ENCODE measurements at places on chromosomes 7 and 10.

DNA sequence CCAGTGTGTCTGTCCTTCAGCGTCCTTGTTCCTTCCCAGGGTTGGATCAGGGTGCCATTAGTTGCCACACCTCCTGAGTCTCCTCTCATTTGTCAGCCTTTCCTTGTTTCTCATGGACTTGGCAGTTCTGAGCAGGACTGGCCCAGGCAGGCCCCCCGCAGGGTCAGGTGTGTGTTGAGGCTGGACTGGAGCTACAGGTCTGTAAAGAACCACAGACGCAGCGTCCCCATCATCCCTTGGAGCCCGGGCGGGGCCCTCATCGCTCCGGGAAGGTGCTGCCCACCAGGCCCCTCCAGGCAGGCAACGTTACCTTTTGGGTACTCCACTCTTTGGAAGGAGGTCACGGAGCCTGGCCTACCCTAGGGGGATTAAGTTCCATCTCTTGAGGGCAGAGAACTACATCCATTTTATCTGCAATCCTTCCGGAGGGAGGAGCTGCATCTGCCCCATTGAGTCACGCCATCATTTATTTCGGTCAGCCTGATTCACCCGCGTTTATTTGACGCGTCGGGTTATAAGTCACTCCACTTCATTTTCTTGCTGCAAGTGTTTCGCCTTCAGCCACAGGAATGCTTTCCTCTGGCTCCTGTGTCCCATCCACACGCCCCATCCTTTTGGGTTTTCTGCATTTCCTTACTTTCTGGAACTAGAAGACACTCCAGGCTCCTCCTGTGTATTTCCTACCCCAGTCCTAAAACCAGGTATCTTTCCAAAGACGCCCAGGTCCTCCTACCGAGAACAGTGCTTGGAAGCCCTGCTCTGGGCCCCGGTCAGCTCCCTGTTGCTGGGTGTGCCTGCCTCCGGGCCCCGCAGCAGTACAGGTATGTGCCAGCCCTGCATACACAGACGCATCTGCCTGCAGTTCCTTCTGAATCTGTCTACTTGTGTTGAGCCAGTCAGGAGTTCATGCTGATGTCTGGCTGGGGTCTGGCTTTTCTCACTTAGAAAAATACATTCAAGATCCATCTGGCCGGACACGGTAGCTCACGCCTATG, 141.9 kb downstream of the MAD1L1 start:
- no peak for DNase-seq

- peak; percentile 67 for DNase-seq
Observed at GRCh38 chr7:48298779-48299178, 127.5 kb downstream of the ABCA13 start.

GRCh38 chr10:26269754-26270153, 53.2 kb downstream of the GAD2 start:
- DNase-seq = no peak

DNA sequence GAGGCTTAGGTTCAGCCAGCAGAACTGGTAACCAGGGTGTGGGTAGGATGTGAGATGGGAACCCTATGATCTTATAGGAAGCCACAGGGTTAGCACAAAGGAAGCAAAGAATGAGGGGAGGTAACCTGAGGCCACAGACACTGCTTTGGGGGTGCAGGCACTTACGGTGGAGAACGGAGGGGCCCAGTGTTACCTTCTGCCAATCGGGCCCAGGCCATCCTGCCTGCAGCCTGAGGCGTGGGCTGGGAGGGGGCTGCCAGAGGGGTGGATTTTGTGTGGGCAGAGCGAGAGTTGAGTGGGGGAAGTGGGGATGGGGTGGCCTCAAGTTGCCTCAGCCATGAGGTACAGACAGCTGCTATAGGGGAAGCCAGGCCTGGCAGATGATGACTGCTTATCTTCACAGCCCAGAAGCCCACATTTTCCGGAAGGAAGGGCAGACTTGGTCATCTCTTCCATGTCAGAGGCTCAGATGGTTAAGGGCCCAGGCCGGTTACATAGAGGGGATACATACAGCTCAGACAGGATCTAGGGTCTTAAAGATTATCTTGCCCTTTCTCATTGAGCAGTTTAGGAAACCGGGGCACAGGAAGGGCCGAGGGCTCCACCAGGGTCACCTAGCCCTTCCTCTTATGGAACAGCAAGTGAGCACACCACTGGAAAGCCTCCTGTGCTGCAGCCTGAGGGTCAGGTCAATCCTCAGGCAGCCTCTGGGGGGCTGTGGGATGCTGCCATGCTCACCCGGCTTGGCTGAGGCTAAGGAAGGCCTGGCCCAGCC, 24.4 kb upstream of the VSIR start:
- no peak for DNase-seq

DNA sequence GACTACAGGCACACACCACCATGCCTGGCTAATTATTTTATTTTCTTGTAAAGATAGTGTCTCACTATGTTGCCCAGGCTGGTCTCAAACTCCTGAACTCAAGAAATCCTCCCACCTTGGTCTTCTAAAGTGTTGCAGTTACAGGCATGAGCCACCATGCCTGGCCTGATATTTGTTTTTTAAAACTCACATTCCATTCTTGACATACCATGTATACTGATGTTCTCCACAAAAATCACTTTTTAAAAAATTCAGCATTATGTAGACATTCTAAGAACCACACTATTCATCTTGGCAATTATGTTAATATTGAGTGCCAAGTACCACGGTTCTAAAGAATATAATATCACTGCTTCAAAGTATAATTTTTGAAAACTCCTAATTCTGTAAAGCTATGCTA, 43.5 kb downstream of the IDE start:
- DNase-seq = no peak

DNA sequence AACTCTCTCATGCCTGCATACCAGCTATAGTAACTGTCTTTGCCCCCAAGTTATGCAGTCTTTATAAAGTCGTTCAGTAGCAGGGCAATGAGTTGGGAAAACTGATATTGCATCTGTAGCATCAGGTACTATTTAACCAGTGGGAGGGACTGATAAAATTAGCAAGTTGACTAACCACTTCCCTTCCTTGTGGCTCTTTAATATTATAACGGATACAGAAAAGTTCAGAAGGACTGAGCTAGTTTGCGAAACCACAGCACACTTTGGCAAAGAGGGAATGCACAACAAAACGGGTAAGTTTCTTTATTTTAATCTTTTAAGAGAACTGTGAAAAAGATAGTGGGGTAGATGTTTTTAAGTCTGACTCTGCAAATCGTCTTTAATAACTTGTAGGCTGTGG, 205.3 kb upstream of the HDAC9 start:
- DNase-seq = no peak

DNA sequence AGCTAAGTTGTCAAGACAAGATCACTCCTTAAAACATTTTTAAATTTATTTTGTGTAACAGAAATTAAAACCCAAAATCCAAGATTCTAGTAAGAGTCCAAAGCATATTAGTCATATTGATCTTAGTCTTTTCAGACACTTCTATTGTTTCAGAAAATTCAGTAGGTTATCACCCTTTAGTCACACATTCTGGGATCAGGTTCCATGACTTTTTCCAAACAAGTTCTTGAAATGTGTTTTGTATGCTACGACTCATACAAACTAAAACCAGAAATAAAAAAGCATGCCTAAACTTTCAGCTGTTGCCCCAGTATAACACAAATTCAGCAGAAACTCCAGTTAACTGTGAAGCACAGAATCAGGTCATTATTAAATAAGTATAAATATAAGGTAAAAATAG, 10.7 kb downstream of the SEMA3D start:
- DNase-seq = no peak

GRCh38 chr10:116274064-116274904, 1.3 kb upstream of the GFRA1 start:
- DNase-seq = peak; percentile 11

GRCh38 chr10:6977398-6978186, 397.5 kb upstream of the PRKCQ start:
- no peak for DNase-seq

GRCh38 chr7:112290065-112290464, 83.6 kb downstream of the ZNF277 start:
- no peak for DNase-seq

- peak; percentile 29 for DNase-seq
Observed at GRCh38 chr7:92840316-92840715, 3.9 kb upstream of the CDK6 start.

DNA sequence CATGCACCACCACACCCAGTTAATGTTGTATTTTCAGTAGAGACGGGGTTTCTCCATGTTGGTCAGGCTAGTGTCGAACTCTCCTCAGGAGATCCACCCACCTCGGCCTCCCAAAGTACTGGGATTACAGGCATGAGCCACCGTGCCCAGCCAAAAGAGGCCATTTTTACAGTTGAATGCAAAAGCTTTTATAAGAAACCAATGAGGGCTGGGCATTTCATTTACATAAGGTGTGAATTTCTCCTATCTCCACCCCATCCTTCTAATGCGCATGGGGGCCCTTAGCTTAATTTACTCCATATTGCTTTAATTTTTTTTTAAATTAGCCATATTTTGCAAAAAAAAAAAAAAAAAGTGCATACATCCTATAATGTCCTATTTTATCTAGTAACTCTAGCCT, 25.1 kb upstream of the EIF4H start:
- DNase-seq = no peak
